ENCODE measurements at places on chromosomes 6 and 20.

DNA sequence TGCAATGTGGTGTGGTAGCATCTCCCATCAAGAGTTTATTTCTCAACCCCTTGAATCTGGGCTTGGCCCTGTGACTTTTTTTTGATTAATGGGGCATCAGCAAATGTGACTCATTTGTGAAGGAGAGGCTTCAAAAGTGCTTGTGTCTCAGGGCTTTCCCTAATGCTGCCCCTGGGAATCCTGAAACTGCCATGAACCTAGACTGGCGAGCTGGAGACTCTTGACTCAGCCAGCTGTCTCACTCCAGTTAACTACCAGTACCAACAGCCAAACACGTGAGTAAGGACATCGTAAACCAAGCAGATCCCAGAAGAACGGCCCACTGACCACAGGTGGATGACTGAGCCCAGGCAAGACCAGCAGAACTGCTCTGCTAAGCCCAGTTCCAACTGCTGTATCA, 72.8 kb upstream of the ADTRP start:
- no peak for DNase-seq

- DNase-seq = no peak
Observed at GRCh38 chr6:14429396-14429795, 311.8 kb downstream of the CD83 start.

- DNase-seq = no peak
Observed at GRCh38 chr20:7180256-7181045, 413.0 kb downstream of the BMP2 start.

GRCh38 chr6:25435416-25435985, 156.3 kb downstream of the CARMIL1 start:
- no peak for DNase-seq

DNA sequence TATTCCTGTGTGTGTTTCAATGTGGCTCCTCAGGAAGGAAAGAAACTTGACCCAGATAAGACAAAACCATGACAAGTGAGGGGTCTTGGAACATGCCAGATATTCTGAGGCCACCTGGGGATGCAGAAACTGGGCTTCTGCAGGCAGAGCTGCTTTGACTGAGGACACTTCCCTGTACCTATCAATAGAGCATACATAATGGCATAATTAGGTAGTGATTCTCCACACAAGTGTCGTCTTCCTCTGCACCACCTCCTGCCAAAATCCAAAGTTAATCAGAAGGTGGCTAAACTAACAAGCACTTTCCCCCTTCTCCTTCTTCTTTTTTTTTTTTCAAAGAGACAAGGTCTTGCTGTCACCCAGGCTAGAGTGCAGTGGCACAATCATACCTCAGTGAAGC, 97.1 kb downstream of the KIF13A start:
- DNase-seq = no peak

- DNase-seq = no peak
Observed at GRCh38 chr20:52279706-52280105, 88.1 kb upstream of the ZFP64 start.

GRCh38 chr6:107956181-107956580, 1.8 kb downstream of the SEC63 start:
- DNase-seq = no peak

- no peak for DNase-seq
Observed at GRCh38 chr6:150617062-150617461, 17.4 kb downstream of the PLEKHG1 start.

- DNase-seq = no peak
Observed at GRCh38 chr6:113690281-113691259, 166.6 kb upstream of the MARCKS start.

- DNase-seq = no peak
Observed at GRCh38 chr6:109790131-109790530, 99.0 kb downstream of the FIG4 start.

GRCh38 chr6:156400487-156400886, 376.7 kb upstream of the ARID1B start:
- DNase-seq = no peak

- DNase-seq = no peak
Observed at GRCh38 chr6:139500977-139501376, 126.5 kb upstream of the CITED2 start.

DNA sequence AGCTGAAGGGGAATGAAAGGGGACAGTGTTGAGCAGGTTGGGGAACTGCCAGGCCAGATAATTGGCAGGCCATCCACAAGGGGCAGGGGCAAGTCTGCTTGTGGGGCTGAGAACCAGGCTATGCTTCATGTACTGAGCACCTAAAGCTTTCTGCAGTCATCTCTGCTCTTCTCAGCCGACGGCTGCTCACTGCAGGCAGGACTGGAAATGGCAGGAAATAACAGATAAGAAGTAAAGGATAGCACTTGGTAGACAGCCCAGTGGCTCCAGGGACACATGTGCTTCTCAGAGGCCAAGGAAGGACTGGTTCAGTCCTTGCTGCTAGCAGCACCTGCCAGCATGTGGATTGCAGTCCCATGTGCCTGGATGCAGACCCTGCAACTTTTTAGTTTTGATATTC, 89.8 kb downstream of the CD164 start:
- no peak for DNase-seq

GRCh38 chr6:161254464-161255253, 19.2 kb downstream of the AGPAT4 start:
- DNase-seq = no peak

GRCh38 chr6:50285735-50286134, 236.0 kb upstream of the DEFB112 start:
- no peak for DNase-seq

DNA sequence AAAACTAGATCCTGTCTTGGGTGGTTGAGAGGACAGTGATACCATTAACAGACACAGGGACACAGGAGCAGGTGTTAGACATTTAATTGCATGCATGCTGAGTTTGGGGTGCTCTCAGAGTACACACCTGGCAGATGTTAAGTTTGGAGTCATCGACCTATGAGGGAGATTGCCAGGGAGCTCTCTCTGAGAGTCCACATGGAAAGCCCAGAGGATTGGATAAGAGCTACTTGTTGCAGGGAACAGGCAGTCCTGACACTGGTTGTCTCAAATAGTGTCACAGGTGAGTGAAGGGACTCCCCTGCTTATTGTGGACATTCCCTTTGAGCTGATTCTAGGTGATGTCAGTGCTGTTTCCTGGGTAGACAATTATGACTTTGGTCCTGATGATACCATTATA, 3.1 kb downstream of the ATRN start:
- no peak for DNase-seq

- DNase-seq = no peak
Observed at GRCh38 chr6:43977404-43978111, 149.7 kb downstream of the MRPL14 start.

DNA sequence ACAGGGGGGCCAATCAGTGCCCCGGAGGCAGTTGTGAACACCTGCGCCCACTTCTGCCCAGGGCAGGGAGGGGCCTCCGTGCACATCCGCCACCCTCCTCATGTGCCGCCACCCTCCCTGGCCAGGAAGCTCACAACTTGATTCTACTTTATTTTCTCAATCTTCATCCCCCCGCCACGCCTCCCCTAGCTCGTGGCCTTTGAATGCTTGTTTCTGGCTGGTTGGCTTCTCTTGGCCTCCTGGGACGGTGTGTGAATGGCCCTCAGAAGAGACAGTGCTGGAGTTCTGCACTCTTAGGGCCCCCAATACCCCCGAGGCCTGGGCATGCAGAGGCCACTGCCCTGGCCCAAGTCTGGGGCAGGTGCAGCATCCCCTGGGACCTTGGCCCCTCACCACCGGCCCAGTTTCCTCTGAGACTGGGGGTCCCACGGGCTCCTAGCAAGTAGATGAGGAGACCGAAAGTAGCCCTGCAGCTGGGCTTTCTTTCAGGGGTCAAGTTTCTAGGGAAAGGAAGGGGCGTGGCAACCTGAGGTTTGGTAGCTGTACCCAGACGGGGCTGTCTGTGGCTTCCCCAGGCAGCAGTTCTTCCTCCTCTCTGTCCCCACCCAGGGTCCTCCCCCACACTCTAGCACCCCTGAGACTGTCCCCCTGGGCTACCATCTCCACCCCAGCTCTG, 1.3 kb downstream of the RGS19 start:
- no peak for DNase-seq

GRCh38 chr20:432677-433299, 24.7 kb downstream of the RBCK1 start:
- no peak for DNase-seq

DNA sequence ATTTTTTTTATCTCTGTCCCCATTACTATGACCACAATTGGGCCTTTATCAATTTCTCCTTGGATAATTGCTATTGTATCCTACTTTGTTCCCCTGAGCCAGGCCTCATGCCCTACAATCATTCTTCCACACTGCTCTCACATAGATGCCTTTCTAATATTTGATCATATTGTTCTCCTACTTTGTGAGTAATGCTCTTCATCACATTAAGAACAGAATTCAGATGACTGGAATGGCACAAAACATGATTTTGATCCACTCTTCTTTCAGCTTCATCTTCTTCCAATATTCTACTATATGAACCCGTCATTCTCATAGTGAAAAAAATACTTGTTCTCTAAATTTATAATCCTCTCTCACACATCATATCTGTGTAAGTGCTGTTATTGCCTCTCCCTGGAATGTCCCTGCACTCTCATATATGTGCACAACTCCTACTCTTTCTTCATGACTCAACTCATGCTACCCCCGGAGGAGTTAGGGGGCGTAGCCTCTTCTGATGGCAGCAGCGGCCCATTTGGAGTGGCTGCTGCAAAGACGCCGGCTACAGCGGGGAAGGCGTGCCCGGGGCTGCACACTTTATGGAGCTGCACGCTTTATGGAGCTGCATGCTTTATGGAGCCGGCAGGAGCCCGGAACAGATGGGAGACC, 25.3 kb upstream of the HACE1 start:
- no peak for DNase-seq

GRCh38 chr20:49824206-49824605, 11.6 kb downstream of the SLC9A8 start:
- DNase-seq = no peak

Data from NCI-H1436 treated with DMSO at 0.1 percent for 48 hours (cell line).